Right ventricle myocardium inferior (tissue), 1 donor: ENCODE measurements at places on chromosomes 7 and 10. TPM values are rescaled to one million over a fixed set of nuclear protein-coding genes. Genes with fewer than 3 reads are reported as not detected.

- DNase-seq, result no peak
Observed at GRCh38 chr7:97845622-97846203, 26.5 kb downstream of the ASNS start.

TAS2R3 gene
- 0.43 TPM for total RNA-seq

GRCh38 chr7:138654616-138655015 lies 46.5 kb downstream of the SVOPL start:
- DNase-seq, result no peak

DNA sequence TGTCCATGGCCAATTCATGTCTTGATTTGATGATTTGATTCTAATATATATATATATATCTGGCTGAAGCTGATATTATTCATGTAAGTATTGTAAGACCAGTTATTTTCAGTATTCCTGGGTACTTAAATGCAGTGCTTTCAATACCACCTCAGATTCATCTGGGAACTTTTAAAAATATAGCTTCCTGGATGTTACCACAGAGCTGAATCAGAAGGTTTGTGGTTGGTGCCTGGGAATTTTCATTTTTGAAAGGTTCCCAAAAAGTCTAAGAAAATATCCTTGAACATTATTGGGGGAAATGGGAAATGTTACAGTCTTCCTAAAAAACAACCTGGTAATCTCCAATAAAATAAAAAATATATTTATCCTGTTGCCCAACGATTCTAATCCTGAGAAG lies 10.7 kb upstream of the PPP3CB start:
- no peak for DNase-seq

DNA sequence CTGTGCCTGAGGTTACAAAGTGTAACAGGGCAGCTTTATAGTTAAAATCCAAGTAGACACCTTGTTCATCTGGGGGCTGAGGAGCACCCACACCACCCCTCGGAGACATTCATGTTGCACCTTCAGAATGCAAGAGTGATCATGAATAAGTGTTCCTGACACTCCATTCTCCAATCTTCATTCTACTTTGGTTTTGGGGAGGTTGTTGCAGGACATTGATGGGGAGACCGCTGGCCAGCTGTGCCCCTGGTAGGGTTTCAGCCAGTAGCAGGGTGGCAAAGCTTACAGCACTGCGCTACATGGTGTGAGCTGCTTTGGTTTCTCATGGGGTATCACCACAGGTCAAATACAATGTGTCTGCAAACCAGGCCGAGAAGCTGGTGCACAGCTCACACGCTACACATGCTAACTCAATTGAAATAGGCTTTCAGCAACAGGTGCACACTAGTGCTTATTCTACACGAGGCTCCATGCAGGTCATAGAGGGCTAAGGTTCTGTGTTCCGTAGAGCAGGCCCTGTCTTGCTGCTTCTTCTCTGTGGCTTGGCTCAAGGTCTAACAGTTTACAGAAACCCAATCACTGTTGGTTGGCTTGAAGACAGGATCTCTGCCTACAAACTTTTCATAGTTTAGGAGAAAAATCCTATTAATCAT lies 317.4 kb upstream of the ZNF32 start:
- no peak for DNase-seq

CPXM2 gene
- total RNA-seq, result 4.6 TPM

DNA sequence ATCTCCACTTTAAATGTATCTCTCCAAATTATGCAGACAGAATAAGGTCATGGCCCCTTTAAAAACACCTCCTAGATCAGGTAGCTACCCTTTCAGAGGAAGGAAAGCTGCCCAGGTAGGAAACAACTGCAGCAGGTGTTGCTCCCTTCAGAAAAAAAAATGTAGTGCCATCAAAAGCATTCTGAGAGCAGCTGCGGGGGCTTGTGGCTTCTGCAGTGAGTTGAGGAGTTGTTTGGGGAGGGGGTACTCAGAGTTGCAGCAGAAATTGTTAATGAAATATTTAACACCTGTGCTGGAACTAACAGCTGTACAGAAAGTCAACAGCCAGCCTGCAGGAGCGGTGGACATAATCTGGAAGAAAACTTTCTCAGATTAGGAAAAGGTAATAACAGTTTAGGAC lies 24.0 kb downstream of the CDHR3 start:
- no peak for DNase-seq
